Activated naive CD8-positive, alpha-beta T cell treated with anti-CD3 and anti-CD28 coated beads, Interleukin-2, amount 10 ng/mL, durations not matched to agents 7 days and 5 days (primary cell): ENCODE measurements at places on chromosomes 4 and X.

DNA sequence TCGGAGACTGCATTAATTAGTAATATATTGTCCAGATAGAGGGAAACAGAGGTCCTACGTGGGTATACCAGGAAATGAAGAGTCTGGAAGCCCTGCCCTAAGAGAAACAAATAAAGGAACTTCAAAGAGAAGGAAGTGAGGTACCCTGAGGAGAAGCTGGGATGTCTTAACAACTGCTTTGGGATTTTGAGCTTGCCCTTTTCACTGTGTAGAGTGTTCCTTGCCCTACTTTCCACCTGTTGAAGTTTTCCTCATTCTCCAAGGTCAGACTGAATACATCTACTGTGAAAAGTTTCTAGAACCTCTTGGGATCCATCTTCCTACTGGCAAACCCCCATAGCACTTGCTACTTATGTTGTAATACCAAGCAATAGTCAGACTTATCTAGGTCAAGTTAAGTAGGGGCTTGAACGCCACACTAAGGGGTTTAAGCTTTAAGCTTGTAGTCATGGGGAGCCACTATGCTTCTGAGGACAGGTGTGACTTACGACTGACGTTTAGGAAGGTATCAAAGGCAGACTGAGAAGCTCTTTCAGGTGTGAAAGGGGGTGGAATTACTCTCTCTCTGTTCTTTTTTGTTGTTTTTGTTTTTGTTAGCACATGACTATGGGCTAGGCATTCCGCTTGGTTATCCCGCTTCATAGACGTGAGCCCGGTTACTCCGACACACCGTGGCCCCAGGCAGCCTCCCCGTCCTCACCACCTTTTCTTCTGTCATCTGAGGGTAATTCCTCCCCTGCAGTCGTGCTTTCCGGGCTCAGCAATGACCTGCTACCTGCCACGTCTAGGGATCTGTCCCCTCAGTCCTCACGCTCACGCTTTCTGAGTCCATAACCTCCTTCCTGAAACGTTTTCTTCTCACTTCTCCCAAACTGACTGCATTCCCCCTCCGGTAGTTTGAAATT is 959 bp upstream of the REST start:
- H3K27ac ChIP-seq, result peak overlapping the region; percentile 78
- H3K4me3 ChIP-seq, result peak overlapping the region; percentile 84
- peaks cover 10% of the 10 kb centered on the region for H3K36me3 ChIP-seq

- H3K27me3 ChIP-seq, result no peaks in the 10 kb centered on the region
- no peak overlapping the region for H3K4me3 ChIP-seq
- H3K27ac ChIP-seq, result no peak overlapping the region
- no peaks in the 10 kb centered on the region for H3K36me3 ChIP-seq
Observed at GRCh38 chrX:136395271-136395670, 92.5 kb upstream of the BRS3 start.

DNA sequence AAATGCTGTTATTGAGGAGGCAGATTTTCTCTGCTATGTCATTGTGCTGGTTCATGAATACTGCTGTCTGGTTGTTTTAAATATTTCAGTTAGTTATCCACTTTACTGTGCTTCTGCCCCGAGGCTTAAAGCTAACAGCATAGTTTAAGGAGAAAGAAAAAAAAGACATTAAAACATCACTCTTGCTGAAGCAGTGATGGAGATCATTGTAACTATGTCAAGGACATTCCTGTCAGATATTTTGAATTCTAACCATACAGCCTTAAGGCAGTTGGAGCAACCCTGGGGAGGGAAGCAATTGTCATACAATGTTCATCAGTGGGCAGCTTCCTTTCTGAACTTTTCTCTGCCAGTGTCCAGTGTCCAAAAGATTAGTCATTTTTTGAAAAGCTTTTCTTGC is 199.0 kb upstream of the DDX53 start:
- no peaks in the 10 kb centered on the region for H3K4me1 ChIP-seq
- no peaks in the 10 kb centered on the region for H3K27me3 ChIP-seq
- H3K27ac ChIP-seq, result no peak overlapping the region
- H3K4me3 ChIP-seq, result no peak overlapping the region
- no peaks in the 10 kb centered on the region for H3K36me3 ChIP-seq

DNA sequence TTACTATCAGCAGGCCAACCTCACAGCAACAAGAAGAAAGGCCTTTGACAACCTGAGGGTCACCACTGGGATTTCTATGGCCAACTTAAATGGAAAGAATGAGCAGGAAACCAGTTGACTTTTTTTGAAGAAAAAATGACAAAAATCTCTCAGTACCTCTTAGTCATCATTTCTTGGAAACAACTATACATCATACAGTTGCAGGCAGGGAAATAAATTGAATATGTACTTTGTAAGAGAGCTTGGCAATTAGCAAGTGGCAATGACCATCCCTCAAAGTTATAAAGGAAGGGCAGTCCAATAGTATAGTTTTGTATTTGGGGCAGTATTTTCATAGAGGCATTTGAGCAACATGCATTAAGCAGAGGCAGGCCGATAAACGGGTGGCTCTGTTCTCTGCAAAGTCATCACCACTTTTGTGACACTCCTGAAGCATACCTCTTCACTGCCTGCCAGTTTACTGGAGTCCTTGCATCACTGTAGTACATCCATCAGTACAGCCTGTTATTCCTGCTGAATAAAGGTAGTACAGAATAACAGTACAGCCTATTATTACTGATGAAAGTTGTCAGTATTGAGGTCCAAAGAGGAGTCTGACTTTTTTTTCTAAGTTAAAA is 83.3 kb upstream of the AMELX start:
- no peaks in the 10 kb centered on the region for H3K4me1 ChIP-seq
- DNase-seq, result no peak
- no peaks in the 10 kb centered on the region for H3K27me3 ChIP-seq
- H3K36me3 ChIP-seq, result no peaks in the 10 kb centered on the region

DNA sequence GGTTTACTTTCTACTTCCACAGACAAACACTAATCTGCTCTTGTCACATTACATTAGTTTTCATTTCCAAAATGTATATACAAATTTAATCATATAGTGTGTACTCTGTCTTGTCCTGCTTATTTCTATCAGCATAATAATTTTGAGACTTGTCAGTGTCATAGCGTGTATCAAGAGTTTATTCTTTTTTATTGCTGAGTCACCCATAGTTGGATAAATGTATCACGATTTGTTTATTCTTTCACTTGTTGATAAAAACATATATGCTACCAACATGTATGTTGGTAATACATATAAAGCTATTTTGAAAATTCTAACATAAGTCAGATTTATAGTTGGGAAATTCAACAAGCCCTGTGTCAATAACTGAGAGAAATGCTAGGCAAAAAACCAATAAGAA is 261.2 kb downstream of the TRAM1L1 start:
- no peaks in the 10 kb centered on the region for H3K4me1 ChIP-seq
- H3K4me3 ChIP-seq, result no peak overlapping the region
- DNase-seq, result no peak
- H3K27ac ChIP-seq, result no peak overlapping the region
- no peaks in the 10 kb centered on the region for H3K36me3 ChIP-seq
- no peaks in the 10 kb centered on the region for H3K27me3 ChIP-seq

GRCh38 chr4:181770971-181771370 is 472.2 kb upstream of the TENM3 start:
- H3K4me1 ChIP-seq, result no peaks in the 10 kb centered on the region
- no peak overlapping the region for H3K4me3 ChIP-seq
- H3K36me3 ChIP-seq, result no peaks in the 10 kb centered on the region
- no peak overlapping the region for H3K27ac ChIP-seq

DNA sequence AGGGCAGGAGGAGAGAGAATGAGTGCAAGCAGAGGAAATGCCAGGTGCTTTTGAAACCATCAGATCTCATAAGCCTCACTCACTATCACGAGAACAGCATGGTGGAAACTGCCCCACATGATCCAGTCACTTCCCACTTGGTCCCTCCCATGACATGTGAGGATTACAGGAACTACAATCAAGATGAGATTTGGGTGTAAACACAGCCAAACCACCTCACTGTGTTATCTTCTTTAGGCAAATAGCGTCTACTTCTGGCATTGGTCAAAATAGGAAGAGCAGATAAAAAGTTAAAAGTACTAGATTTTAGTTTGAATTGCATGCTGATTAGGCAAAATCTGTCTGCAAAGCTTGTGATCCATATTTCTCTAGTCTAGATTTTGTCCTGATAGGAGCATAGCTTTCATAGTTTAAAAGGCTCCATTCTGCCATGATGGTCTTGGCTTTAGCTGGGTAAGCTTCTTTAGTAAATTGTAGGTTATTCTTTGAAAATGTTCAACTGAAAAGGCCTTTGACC is 267.5 kb downstream of the NKX6-1 start:
- H3K27ac ChIP-seq, result no peak overlapping the region
- H3K4me3 ChIP-seq, result no peak overlapping the region

- no peaks in the 10 kb centered on the region for H3K27me3 ChIP-seq
- DNase-seq, result no peak
Observed at GRCh38 chr4:142281999-142282398, 564.1 kb downstream of the INPP4B start.

GRCh38 chrX:9871701-9872268 is 85.6 kb downstream of the SHROOM2 start:
- H3K4me1 ChIP-seq, result peaks cover 2% of the 10 kb centered on the region
- no peak overlapping the region for H3K27ac ChIP-seq
- peaks cover 17% of the 10 kb centered on the region for H3K27me3 ChIP-seq
- no peak for DNase-seq

DNA sequence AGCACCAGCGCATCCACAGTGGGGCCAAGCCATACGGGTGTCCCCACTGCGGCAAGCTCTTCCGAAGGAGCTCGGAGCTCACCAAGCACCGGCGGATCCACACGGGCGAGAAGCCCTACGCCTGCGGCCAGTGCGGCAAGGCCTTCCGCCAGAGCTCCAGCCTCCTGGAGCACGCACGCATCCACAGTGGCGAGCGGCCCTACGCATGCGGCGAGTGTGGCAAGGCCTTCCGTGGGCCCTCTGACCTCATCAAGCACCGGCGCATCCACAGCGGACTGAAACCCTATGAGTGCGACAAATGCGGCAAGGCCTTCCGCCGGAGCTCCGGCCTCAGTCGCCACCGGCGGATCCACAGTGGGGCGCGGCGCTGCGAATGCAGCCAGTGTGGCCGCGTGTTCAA is 13.6 kb downstream of the ZNF275 start:
- H3K4me3 ChIP-seq, result no peak overlapping the region
- H3K36me3 ChIP-seq, result peaks cover 41% of the 10 kb centered on the region
- H3K4me1 ChIP-seq, result peaks cover 21% of the 10 kb centered on the region
- no peak for DNase-seq
- H3K27ac ChIP-seq, result no peak overlapping the region

- no peak for DNase-seq
- H3K4me1 ChIP-seq, result no peaks in the 10 kb centered on the region
- no peaks in the 10 kb centered on the region for H3K36me3 ChIP-seq
- H3K27ac ChIP-seq, result no peak overlapping the region
- no peak overlapping the region for H3K4me3 ChIP-seq
Observed at GRCh38 chr4:12084690-12085089, 656.0 kb upstream of the HS3ST1 start.

- no peak overlapping the region for H3K27ac ChIP-seq
- no peaks in the 10 kb centered on the region for H3K36me3 ChIP-seq
- no peaks in the 10 kb centered on the region for H3K27me3 ChIP-seq
- H3K4me3 ChIP-seq, result no peak overlapping the region
Observed at GRCh38 chr4:165967486-165967885, 94.4 kb downstream of the TLL1 start.

GRCh38 chr4:16029262-16029661 is 54.6 kb downstream of the PROM1 start:
- no peaks in the 10 kb centered on the region for H3K36me3 ChIP-seq
- H3K4me3 ChIP-seq, result no peak overlapping the region
- no peaks in the 10 kb centered on the region for H3K4me1 ChIP-seq
- H3K27me3 ChIP-seq, result peaks cover 19% of the 10 kb centered on the region

DNA sequence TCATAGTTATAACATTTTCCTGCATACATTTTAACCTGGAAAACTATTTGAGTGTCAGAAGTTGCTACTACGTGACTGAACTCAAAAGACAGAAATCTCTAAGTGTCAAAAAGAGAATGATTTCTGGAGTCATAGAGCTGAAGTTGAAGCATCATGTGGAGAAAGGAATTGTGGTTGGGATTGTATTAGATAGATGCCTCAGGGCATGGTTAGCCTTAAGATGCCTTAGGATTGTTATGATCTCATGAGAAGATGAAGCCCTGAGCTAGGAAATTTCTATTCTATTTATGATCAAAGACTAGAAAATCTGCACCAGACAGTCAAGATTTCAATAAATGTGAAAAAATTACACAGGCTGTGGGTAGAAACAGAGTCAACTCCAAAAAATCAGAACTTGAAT is 20.2 kb downstream of the EPGN start:
- no peak for DNase-seq
- no peaks in the 10 kb centered on the region for H3K4me1 ChIP-seq
- no peak overlapping the region for H3K4me3 ChIP-seq
- no peak overlapping the region for H3K27ac ChIP-seq

DNA sequence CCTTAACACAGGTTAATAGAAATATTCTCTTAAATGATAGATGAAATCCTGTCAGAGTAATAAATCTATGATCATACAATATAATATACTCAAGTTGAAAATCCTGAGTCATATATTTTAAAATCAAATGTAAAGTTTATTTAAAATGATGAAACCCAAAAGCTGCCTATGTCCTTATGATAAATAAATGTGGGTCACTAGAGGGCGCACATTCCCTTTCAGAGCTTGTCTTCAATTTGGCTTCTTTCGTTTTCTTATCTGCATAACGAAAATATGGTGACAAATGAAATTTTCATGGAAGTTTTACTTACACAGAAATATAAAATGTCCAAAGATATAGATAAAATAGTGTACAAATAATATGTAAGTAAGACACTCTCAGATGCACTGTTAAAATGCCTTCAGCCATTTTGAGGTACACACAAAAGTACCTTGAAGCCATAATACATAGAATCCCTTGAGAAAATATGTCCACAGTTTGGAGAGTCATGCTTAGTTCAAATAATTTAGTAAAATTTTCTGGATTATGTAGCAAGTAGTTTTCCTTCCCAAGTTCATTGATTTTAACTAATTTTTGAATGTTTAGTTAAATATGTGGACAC is 680.4 kb downstream of the DMD start:
- peaks cover 3% of the 10 kb centered on the region for H3K27me3 ChIP-seq
- no peak overlapping the region for H3K4me3 ChIP-seq
- no peak for DNase-seq
- no peaks in the 10 kb centered on the region for H3K4me1 ChIP-seq
- no peaks in the 10 kb centered on the region for H3K36me3 ChIP-seq

DNA sequence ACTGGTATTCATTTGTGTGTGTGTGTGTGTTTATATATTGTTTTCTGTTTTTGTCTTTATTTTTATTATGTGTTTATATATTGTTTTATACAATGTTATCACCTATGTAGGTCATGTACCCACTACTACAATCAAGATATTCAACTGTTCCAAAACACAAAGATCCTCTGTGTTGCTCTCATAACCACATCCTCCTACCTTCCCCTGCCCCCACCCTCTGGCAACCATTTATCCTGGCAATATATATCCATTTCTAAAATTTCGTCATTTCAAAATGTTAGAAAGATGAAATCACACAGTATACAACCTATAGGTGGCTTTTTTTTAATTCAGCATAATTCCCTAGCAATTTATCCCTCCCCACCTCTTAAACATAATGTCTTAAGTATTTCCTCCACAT is 18.8 kb upstream of the RPL34 start:
- H3K27ac ChIP-seq, result no peak overlapping the region
- H3K36me3 ChIP-seq, result peaks cover 3% of the 10 kb centered on the region
- DNase-seq, result no peak
- H3K4me3 ChIP-seq, result no peak overlapping the region
- H3K4me1 ChIP-seq, result peaks cover 10% of the 10 kb centered on the region
- H3K27me3 ChIP-seq, result no peaks in the 10 kb centered on the region
